ENCODE measurements at places on chromosomes 5 and 9. TPM values are rescaled to one million over a fixed set of nuclear protein-coding genes. Genes with fewer than 3 reads are reported as not detected.

Gene ERGIC1
- total RNA-seq, result 54.4 TPM

Gene PDLIM4
- total RNA-seq, result not detected

Gene WNK2
- total RNA-seq, result not detected

Gene BHMT
- total RNA-seq, result not detected

Gene CCL28
- total RNA-seq, result 18.8 TPM

Gene ENG
- not detected for total RNA-seq

Gene TAS2R1
- not detected for total RNA-seq

Gene LECT2
- not detected for total RNA-seq

Gene PFDN1
- 49.8 TPM for total RNA-seq

Gene GNAQ
- not detected for total RNA-seq

Gene TRPM3
- total RNA-seq, result not detected

Gene SH2D3C
- total RNA-seq, result not detected

Gene MYOZ3
- not detected for total RNA-seq

Gene PTGES
- total RNA-seq, result not detected

Gene C1QTNF3
- 12.9 TPM for total RNA-seq

Gene PCDHB15
- total RNA-seq, result not detected

Gene CCNI2
- total RNA-seq, result 0.15 TPM

Gene CERT1
- total RNA-seq, result 20.6 TPM

Gene PCDHGA2
- total RNA-seq, result 0.04 TPM

Gene PCDHGB1
- total RNA-seq, result 15.3 TPM

Gene CD72
- total RNA-seq, result 7.8 TPM

Gene SPINK1
- total RNA-seq, result not detected

Gene STOML2
- total RNA-seq, result 141 TPM

Gene TICAM2
- total RNA-seq, result not detected

Gene IL13
- total RNA-seq, result not detected

Gene ANKDD1B
- total RNA-seq, result 0.52 TPM

Gene AKNA
- 122 TPM for total RNA-seq

Gene IL4
- not detected for total RNA-seq

Gene CDC20B
- total RNA-seq, result not detected

Gene HACD4
- 2.9 TPM for total RNA-seq

Gene ZNF462
- not detected for total RNA-seq

Gene CORO2A
- 1.7 TPM for total RNA-seq

Gene SLC36A2
- total RNA-seq, result not detected

Gene NIM1K
- total RNA-seq, result 9.3 TPM

Gene OR1J1
- not detected for total RNA-seq

Gene PRR16
- not detected for total RNA-seq

Gene ARAP3
- not detected for total RNA-seq

Gene SLC1A3
- not detected for total RNA-seq
